ENCODE measurements at places on chromosomes 4 and X.
A peak's percentile ranks its signal among the peaks of the same experiment; 100 is the strongest.

GRCh38 chr4:131584587-131584986, 1564.5 kb upstream of the PCDH10 start:
- DNase-seq, result no peak

DNA sequence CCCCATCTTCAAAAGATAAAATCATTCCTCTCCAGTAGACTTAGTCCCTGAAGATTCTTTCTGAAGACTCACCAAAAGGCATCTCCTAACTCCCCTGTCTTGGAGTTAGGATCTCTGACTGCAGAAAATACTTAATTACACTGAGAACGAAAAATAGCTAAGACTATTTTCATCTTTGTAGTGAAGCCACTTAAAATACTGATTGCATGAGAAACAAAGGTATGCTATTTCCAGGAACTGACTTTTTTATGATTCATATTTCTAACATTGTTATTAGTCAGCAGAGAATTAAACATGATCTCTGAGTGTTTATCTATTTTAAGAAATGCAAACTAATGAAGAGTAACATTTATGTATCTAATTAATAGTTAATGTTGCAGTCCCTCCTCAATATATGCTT, 71.8 kb upstream of the NR3C2 start:
- DNase-seq, result no peak

DNA sequence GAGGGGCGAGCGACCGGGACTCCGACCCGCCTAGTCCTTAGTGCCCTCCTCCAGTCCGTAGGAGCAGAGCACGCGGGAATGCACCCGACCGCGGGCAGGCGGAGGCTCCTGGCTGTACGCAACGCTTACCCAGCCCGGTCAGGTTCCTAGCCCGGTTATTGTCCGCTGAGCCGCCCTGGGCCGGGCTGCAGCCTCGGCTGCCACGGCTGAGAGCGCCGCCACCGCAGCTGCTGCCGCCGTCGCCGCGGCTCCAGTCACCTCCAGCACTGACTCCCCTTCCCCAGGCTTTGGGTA, at the start of gene AMER1:
Gene AMER1, minus strand, starts transcription at position 268 of the 294 bp plus-strand sequence. CDS start 12,422 bp downstream, outside the sequence.
- no peak for DNase-seq

GRCh38 chrX:110698696-110699095, 96.9 kb downstream of the CHRDL1 start:
- DNase-seq, result no peak

GRCh38 chr4:52641854-52642563, 17.1 kb downstream of the USP46 start:
- no peak for DNase-seq

GRCh38 chrX:153460826-153461225, 9.6 kb downstream of the HAUS7 start:
- peak; percentile 20 for DNase-seq

GRCh38 chrX:38233891-38234667, 13.4 kb upstream of the SRPX start:
- DNase-seq, result no peak

GRCh38 chr4:107034091-107034995, 1.8 kb downstream of the DKK2 start:
- DNase-seq, result no peak

DNA sequence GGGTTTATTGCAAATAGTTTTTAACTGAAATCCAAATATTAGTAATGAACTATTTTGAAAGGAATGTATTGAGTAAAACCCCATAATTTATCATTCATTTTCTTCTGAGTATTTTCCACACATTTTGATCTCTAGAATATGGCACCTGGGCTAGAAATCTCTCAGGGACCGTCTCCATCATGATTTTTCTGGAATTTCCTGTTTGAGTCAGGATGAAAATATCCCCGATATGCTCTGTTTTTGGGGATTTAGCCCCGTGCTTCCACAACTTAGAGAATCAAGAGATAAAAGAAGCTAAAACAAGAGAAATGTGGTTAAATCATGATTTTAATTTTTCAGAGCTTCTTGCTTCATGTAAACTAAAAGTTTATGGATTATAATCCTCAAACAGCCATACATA, 114.2 kb downstream of the SPCS3 start:
- no peak for DNase-seq

DNA sequence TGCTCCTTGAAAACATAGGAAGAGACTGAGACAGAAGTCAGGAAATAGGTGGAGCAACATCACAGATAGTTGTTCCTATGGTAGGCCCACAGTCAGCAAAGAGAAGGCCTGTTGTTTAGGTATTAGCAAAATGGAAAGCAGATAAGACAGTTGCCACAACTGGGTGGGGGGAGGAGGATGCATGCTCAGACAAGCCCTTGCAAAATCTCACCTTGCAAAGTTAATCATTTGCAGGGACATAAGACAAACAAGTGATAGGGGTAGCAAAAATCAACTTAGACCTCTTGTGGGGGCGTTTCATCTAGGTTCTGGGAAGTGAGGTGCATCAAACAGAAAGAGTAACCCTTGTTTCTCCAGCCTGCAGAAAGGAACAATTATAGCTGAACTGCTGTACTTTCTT, 30.7 kb downstream of the SERPINA7 start:
- DNase-seq, result no peak

- no peak for DNase-seq
Observed at GRCh38 chr4:151606061-151606460, 154.7 kb downstream of the GATB start.

- DNase-seq, result no peak
Observed at GRCh38 chrX:20500171-20500865, 233.6 kb upstream of the RPS6KA3 start.

DNA sequence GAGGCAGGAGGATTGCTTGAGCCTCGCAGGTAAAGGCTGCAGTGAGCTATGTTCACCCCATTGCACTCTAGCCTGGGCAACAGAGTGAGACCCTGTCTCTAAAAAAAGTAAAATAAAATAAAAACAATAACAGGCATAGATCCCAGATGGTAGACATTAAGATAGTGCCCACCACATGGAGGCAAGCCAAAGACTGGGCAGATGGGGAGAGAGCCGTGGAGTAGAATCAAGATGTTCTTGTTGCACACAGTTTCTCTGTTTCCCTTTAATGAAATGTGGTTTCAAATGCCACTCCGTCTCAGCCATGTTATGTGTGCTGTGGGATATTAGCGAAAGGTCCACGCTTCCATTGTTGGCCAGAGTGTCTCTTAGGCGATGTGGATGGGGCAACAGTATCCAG, 63.8 kb upstream of the TBL1X start:
- no peak for DNase-seq

- no peak for DNase-seq
Observed at GRCh38 chrX:15217161-15217560, 52.7 kb downstream of the ASB9 start.

DNA sequence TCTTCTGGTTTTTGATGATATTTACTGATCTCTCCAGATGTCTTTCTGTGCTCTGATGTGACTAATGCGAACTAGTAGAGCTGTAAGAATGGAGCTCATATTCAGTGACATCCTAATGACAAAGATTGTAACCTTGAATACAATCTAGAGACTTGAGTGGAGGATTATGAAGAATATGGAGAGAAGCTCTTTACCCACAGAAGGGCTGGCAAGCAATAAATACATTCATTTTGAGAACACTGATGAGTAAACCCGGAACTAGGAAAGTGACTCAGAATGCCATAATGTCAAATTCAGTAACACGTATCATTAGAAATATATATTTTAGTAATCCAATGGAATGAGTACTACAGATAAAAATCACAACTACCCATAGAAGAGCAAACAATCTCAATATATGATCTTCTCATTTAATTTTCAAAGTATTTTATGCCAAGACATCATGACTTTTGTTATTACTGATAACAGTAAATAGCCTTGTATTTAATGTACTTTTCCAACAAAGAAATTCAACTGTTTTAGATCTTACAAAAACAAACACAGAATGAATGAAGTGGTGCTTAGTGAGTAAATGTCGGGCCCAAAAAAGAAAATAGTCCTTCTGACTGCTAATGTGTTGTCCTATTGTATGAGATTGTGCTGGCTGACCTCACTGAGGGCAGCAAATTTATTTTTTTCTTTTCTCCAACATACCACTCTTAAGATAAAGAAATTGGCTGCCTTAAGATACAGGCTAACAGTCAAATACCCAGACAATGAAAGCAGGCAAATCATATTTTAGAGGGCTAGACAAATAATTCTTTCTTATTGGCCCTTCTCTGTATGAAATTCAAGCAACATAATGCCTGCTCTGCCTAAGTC, 49.2 kb upstream of the HDAC8 start:
- no peak for DNase-seq

GRCh38 chrX:21305799-21306336, 68.3 kb upstream of the CNKSR2 start:
- DNase-seq, result no peak

DNA sequence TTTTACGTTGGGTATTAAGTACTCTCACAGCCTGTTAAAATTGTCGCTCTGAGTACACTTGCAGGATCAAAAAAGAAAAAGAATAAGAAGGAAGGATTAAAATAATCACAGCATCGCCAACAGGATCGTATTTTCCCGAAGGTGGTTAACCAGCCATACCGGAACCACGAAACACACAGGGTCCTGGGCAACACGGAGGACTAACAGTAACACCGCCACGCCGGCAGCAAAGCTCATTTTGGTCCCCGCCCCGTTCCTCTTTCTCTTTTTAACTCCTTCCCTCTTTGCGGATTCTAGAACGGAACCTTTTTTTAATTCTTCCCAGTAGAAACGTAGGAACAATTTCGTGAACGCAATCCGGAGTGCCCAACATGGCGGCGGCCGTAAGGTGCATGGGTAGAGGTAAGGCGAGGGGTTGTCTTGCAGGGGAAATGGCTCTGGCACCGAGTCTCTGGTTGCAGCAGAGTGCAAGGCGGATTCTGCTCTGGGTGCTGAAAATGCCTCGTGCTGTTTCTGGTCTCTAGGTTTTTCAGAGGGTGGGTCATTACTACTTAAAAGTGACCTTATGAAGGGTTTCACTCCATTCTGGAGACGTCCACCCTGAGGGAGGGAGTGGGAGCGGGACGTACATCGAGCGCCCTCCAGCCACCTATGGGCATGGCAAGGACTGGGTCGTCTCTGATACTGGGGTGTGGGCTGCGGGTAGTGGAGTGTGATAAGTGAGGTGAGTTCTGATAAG, at the start of gene MRPL1:
Gene MRPL1, plus strand, starts transcription at position 353 of the 739 bp plus-strand sequence. Its CDS starts 19 bp downstream, at position 372.
- DNase-seq, result peak; percentile 81

DNA sequence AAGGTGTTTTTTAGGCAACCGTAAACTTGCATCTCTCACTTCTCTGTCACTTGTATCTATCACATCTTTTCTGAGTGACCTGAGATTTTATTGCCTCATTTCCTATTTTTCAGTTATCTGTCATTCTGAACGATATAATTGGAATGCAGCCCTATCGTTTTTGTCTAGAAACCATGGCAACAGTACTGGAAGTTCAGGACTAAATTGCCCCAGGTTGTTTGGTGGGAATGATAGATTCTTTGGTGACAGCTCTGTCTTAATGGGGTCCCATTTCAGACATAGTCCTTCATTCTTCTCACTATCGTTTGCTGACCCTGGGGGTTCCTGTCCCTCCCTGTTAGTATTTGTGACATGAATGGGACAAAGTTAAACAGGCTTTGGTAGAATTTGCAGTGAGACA, 267.7 kb upstream of the GALNT7 start:
- DNase-seq, result no peak

- no peak for DNase-seq
Observed at GRCh38 chr4:77652237-77652897, 46.7 kb downstream of the CXCL13 start.

DNA sequence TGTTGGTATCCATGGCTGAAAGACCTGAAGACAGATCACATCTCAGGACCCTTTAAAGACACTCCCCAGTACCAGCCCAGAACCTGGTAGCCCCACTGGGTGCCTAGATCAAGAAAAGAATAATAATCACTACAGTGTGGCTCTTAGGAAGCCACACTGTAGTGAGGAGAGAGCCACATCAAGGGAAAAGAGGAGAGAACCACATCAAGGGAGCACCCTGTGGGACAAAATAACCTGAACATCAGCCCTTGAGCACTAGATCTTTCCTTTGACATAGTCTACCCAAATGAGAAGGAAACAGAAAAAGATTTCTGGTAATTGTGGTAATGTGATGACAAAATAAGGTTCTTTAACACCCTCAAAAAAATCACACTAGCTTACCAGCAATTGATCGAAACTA, 15.3 kb downstream of the RTL3 start:
- no peak for DNase-seq

GRCh38 chr4:184750926-184751584, 17.2 kb upstream of the CENPU start:
- DNase-seq, result no peak

DNA sequence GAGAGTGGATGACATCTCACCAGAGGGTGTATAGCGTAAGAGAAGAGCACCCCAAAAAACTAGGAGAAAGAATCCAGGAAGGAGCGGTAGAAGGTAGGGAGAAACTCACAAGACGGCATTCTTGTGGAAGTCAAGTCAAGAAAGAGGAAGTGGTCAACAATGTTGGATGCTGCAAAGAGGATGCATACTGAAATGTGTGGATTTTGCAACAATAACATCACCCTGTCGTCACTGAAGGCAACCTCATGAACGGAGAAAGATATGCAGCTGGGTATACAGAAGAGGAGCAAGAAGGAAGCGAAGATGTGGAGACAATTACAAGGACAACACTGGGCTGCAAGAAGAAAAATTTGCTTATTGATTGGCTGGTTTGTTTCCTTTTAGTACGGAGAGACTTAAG, 11.4 kb upstream of the TAPT1 start:
- DNase-seq, result no peak

- no peak for DNase-seq
Observed at GRCh38 chr4:104294811-104295210, 199.9 kb downstream of the CXXC4 start.

DNA sequence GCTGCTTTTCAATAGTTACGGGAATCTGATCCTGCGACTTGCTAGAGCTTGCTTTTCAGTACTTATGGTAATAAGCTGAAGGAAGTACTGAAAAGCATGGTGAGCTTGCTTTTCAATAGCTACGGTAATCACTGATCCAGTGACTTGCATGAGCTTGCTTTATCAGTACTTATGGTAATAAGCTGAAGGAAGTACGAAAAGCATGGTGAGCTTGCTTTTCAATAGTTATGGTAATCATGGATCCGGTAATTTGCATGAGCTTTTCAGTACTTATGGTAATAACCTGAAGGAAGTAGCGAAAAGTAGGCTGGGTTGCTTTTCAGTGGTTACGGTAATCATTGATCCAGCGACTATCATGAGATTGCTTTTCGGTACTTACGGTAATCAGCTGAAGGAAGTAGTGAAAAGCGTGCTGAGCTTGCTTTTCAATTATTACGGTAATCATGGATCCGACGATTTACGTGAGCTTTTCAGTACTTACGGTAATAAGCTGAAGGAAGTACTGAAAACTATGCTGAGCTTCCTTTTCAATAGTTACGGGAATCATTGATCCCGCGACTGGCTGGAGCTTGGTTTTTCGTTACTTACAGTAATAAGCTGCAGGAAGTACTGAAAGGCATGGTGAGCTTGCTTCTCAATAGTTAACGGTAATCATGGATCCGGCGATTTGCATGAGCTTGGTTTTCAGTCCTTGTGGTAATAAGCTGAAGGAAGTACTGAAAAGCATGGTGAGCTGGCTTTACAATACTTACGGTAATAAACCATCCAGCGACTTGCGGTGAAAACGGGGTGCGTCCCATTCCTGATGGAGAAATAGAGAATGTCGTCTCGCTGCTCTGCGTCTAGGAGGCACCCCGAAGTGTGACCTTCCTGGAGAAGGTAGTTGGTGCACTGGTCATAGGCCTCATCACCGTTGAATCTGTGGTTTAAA, 6.5 kb downstream of the CRLF2 start:
- no peak for DNase-seq

All from activated T-helper 9 cell treated with anti-CD3 and anti-CD28 coated beads, Interleukin-2, amount 50 U/mL, for 16 hours (primary cell).